ENCODE measurements at places on chromosomes 5 and 9.
A peak's percentile ranks its signal among the peaks of the same experiment; 100 is the strongest.

DNA sequence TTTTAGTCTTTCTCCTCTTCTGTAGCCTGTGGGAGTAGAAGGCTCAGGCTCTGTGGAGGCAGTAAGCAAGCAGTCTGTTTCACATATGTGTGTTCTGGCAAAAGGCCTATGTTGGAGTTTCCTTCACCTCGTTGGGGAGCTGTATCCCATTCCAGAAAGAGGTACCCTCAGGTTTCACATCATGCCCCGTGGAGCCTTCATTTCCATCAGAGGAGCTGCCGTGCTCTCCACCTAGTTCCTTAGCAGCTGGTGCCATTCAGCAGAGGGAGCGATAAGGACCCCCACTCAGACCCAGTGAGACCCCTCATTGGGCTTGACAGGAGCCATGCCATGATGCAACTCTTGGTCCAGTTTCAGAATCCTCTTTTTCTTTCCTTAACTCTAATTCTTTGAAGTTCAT lies 50.6 kb upstream of the ANGPTL2 start:
- DNase-seq = no peak

DNA sequence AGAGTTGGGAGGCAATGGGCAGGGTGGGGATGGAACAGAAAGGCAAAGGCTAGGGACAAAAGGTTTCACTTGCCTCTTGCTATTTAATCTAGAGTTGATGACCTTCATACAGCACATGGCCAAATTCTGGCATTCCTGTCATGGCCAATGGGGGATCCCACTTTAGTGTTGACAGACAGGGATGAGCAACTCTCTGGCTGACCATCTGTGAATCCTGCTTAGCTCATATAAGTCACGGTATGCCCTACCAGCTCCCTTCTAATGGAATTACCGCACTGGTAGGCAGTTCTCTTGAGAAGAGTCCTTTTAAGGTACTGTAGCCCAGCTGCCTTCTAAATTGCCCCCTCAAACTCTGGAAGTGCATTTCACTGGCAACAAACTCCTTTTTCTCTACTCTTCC lies 76.1 kb downstream of the MAMDC2 start:
- no peak for DNase-seq

GRCh38 chr5:112012104-112012503 lies 255.1 kb upstream of the NREP start:
- peak; percentile 44 for DNase-seq

- DNase-seq = peak; percentile 38
Observed at GRCh38 chr5:145750199-145750598, 84.9 kb downstream of the PRELID2 start.

DNA sequence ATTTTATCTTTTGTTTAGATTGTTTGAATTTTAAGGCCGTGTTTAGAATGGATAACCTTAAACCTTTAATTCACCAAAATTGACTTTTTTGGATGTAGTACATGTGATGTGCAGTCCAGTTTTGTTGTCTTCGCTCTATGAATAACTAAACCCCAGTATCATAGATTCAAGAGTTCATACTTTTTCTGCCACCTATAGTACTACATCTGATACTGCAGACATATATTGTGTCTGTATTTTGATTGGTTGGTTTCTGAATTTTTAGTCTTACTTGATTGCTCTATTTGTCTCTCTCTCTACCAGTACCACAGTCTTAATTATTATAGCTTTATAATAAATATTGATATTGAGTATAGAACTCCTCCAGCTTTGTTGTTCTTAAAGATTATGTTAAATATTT lies 58.1 kb downstream of the PPIP5K2 start:
- DNase-seq = peak; percentile 1

DNA sequence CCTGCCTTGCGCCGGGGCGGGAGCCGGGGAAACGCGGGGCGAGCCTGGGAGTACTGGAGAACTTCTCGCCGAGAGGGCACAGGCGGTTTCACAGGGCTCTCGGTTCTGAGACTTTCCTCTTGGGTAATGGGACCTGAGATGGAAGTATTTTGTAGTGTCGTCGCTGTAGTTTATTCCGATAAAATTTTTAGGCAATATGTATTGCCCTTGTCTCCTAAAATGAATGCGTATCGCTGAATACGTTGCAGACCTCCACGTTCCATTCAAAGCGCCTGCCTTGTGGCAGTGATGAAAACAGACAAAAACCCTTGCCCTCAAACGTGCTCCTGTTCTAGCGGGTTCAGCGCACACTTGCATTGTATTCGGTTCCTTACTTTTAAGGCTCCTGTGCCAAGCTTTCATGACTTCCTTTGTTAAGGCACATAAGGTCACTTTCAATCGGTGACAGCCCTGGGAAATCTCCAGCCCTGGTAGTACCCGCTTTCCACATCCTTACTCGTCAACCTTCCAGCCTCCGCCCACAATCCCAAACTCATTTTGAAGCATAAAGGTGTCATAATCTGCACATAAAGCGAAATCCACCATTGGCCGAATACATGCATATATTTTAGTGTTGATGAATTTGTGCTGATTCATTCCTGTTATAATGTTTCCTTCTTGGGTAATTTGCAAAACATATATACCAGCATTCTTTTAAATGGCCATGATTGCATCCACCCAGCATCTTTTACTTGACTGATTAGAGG lies 694 bp downstream of the RMI1 start:
- DNase-seq = peak; percentile 58

- DNase-seq = peak; percentile 89
Observed at GRCh38 chr5:122180863-122181548, 51.7 kb downstream of the ZNF474 start.

- no peak for DNase-seq
Observed at GRCh38 chr5:6803981-6804550, 90.8 kb downstream of the TENT4A start.

- DNase-seq = no peak
Observed at GRCh38 chr5:52481851-52482250, 305.9 kb upstream of the ITGA1 start.

GRCh38 chr9:114070188-114071103 lies 7.7 kb downstream of the AMBP start:
- DNase-seq = no peak

DNA sequence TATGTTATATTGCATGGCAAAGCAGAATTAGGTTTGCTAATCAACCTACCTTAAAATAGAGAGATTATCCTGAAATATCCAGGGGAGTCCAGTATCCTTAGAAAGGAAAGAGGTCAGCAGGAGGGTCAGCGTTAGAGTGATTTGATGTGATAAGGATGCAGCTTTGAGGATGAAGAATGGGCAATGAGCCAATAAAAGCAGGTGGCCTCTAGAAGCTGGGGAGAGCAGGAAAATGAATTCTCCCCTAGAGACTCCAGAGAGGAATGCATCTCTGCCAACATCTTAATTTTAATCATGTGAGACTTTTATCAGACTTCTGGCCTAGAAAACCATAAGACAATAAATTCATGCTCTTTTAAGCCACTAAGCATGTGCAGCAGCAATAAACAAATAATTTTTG lies 65.7 kb upstream of the SYK start:
- DNase-seq = no peak

DNA sequence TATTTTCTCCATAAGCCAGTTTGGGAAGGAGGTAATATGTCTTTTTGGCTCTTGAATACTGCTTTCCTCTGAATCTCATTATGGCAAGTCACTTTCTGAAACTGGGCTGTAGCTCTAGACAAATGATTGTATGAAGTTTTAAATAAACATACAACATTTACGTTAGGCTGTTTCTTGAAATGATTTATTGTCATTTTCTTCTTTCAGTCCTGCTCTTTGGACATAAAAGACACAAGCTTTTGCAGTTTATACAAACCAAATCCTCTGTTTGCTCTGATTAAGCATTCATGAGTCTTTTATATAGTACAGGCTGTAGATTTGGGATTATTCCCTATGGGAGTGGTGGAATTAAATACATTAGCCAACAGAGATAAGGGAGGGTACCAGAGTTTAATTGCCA lies 139.7 kb downstream of the CEP120 start:
- no peak for DNase-seq

DNA sequence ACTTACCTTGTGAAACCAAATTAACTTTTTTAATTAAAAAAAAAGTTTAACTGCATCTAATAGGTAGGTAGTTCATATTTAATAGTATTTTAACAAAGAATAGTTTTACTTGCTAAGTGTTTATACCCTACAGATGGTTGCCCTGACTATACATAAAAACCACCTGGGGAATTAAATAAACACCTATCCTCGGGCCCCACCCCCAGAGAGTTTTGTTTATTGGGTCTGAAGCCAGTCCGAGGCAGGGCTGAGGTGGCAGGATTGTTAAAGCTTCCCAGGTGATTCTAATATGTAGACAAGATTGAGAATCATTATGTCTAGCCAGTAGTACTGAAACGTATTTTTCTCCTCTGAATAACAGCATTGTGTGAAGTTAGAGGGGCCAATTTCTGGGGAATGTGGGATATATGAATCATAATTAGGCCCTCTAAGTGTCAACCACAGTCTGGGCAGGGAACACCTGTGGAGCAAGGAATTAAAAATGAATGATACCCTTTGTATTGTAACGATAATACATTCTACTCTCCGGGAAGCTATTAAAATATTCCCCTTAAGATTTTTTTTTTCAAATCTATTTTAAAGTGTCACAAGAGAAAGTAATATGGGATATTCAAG lies 5.6 kb upstream of the PAM start:
- DNase-seq = no peak

All from fibroblast of mammary gland (primary cell).